Brain pericyte (primary cell): ENCODE measurements at places on chromosomes 3 and 15.

- no peak for DNase-seq
These were observed 283.5 kb upstream of the ROPN1 start for GRCh38 chr3:124275412-124275811.

- DNase-seq = no peak
These were observed 180.5 kb downstream of the OPA1 start for GRCh38 chr3:193773266-193774220.

- no peak for DNase-seq
These were observed 61.2 kb downstream of the RUBCN start for GRCh38 chr3:197675563-197675860.

DNA sequence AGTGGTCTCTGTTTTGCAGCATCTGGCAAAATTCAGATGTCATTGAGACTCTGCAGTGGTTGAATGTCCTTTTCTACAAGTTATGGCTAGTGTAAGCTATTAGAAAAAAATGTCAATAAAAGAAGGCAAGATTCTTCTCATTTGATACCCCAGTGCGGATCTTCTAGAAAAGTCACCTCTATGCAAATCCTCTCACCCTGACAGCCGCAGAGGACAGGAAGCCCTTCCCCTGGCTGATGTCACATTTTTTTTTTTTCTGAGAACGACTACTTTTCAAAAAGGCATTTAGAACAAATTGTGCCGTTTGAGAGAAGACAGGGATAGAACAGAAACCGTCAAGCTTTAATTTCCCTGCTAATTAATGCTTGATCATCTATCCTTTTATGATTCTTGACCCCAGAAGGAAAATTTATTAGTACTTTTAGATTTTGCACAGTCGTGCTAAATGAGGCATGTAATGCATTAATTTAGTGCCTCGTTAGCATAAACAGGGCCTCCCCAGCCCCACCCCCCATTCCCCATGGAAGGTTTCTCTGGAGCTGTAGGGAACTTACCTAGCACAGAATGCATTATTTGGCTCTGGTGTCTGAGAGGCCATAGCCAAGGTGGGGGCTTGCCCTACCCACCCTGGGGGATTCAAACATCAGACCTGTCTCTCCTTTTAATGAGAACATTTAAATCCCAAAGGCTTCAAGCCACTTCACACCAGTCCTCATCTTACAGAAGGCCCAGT is 183.8 kb downstream of the OPA1 start:
- no peak for DNase-seq

- peak; percentile 34 for DNase-seq
These were observed 36.2 kb upstream of the C3orf38 start for GRCh38 chr3:88113311-88114162.

GRCh38 chr3:37751967-37752648 is 109.6 kb upstream of the CTDSPL start:
- no peak for DNase-seq

GRCh38 chr15:62957130-62957529 is 85.4 kb upstream of the TPM1 start:
- DNase-seq = no peak

- no peak for DNase-seq
These were observed 1.2 kb upstream of the ANP32A start for GRCh38 chr15:68821841-68822381.

- DNase-seq = no peak
These were observed 608.2 kb upstream of the CCDC54 start for GRCh38 chr3:106768941-106769480.

DNA sequence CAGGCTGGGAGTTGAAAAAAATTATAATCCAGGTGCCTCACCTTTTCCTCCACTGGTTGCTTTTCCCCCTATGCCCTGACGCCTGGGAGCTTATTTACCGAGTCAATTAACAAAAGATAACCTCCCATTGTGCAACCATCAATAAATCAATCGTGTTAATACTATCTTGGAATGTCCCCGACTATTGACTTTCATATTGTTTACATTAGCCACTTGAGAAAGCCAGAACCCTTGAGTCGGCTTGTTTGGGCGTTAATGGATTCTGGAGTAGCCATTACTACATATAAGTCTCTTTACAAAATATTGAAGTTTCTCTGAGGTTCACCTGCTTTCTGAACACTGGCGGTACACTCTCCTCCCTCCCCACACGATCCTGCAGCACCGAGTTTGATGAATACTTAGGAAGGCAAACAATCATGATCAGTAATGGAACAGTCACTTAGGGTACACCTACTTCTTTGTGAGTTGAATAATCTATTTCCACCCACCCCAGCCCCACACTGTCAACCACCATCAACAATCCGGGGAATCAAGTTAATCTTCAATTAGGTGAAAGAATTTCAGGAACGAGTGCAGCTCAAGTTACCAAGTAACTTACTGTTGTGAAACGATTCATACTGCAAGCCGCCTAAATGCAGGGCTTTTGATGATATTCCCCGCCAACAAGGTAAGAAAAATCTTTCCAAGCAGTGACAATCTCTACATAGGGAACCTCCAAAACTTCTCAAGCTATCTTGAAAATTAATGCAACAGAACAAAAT is 159.3 kb upstream of the NR2F2 start:
- DNase-seq = no peak

- no peak for DNase-seq
These were observed 67.4 kb downstream of the CBLB start for GRCh38 chr3:105801397-105801796.

GRCh38 chr15:95501865-95502264 is 828.6 kb upstream of the NR2F2 start:
- DNase-seq = no peak

GRCh38 chr15:93072011-93072410 is 17.0 kb downstream of the RGMA start:
- peak; percentile 56 for DNase-seq

GRCh38 chr3:127655641-127656040 is 17.1 kb upstream of the ABTB1 start:
- no peak for DNase-seq

DNA sequence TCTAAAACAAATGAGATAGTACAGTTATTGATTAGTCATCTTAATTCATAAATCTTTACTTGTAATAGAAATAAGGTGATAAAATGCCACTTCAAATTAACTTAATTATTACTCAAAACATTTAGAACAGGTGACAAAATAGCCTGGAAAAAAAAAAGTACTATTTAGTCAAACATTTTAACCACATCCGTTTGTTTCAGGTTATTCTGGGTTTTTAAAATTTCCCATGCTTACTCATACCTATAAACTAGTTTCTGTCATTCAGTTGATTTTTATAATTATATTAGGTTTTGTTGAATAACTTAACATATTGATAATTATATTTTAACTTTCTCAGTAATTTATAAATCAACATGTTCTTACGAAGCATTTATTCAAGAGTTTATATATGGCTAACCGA is 483.0 kb downstream of the ROBO1 start:
- no peak for DNase-seq

- no peak for DNase-seq
These were observed 67.1 kb downstream of the EXOG start for GRCh38 chr3:38563070-38563885.

DNA sequence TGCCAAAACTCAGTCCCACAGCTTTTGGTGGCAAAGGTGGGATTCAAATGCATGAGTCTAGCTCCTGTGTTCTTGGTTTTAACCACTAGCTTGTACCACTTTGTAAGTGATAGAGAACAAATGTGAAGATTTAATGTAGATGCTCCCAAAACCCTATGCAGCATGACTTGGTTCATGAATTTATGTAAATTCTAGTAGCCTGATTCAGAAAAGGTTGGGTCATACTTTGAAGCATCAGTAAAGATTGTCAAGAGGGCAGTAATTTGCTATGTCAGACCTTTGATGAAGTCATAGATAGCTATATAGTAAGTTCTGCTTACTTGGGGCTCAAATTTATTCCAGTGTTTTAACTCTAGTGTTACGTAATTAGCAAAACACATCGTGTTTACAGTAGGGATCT is 75.6 kb downstream of the VPS8 start:
- DNase-seq = no peak

DNA sequence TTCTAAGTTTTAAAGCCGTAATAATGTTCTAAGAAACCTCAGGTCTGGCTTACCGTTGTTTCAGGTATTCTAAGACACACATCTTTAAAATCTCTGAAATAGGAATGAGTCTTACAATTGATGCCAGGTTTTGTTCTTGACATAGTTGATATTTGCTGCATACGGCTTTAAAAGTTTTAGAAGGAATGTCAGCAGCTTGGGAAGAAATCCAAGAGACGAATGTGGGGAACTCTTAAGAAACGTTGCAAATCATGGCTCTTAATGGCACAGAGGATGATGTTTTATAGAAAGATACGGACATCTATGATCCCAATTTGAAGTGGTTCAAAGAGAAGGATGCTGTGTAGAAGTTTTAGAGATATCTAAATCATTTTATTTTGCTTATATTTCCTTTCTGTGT is 11.5 kb downstream of the NUDT16 start:
- no peak for DNase-seq

GRCh38 chr15:29014493-29014892 is 128.7 kb downstream of the APBA2 start:
- no peak for DNase-seq

DNA sequence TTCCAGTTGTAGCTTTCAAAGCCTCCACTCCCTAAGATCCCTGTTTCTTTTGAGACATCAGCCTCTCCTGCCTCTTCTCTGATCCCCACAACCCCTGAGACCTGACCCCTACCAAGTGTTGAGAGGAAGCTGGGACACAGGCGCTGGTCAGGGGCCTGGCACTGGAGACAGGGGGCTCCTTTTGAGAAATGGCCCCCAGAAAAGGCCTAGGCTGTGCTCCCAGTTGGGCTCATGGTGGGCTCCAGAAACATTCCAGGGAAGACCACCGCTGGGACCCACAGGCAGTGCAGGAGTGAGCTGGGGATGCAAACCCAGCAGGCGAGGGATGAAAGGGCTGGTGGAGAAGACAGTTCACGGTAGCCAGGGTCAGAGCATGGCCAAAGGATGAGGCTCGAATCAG is 16.6 kb downstream of the SSUH2 start:
- no peak for DNase-seq

GRCh38 chr3:129343643-129344360 is 65.1 kb downstream of the HMCES start:
- DNase-seq = no peak
